Fibroblast of the aortic adventitia (primary cell): ENCODE measurements at places on chromosomes 7 and 10. TPM values are rescaled to one million over a fixed set of nuclear protein-coding genes. Genes with fewer than 3 reads are reported as not detected.

DNA sequence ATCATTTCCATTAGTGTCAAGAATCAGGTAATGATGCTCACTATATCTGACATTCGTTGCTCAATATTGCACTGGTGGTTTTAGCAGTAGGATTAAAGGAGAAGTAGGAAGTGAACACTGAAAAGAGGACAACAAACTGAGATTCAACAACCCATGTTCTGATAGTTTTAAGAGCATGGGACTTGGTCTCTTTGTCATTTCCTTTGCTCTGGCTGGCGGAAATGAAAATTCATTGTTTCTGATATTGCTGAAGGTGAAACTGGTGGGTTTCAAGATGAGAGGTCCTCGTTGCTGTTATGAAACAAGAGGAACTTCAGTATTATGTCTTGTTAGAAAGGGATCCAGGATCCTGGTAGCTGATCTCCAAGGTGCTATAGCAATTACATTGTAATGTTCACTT, 129.0 kb downstream of the DNAH11 start:
- no peak for DNase-seq

DNA sequence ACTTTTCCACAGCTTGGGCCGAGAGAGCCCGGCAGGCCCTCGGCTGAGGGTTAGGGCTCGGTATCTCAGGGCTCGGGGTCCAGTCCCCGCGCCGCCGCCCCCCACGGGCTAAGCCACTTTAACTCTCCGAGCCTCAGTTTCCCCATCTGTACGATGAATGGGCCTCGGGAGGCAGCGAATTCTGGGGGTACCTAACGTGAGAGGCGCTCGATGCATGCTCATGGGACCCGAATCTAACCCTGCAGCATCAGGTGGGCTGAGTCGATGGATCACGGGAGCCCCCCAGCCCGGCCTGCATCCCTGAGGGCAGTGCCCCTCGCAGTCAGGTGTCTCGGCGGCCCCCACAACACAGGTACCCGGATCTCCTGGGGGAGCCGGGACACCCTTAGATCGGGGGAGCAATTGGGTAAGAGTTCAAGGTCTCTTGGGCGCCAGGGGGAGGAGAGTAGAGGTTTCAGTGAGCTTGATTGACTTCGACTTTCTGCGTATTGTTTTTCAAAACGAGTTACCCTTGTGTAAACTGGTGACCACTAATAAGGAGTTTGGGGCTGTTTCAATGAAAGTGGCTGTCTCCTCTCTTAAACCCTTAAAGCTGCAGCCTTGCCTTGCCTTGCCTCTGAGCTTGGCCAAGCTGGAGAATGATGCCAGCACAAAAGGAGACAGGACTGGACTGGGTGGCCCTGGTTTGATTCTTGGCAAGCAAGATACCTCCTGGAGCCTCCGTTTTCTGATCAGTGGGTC, 631 bp downstream of the POR start:
- DNase-seq = peak; percentile 30

DNA sequence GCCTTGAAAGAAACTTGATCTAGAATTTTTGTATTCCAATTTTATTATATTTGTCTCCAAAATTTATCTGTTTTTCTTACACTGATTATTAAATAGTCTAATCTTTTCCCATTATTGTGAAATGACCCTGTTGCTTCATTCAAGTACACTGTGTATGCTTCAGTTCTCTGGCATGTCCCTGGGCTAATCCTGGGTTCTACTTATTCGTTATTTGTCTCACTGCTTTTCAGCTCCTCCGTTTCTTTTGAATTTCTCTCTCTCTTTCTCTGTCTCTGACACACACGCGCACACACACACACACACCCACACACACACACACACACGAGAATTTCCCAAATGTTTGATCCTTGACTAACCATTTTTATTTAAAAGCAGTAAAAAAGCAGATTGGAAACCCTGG, 768.6 kb downstream of the NRG3 start:
- DNase-seq = peak; percentile 2

- DNase-seq = peak; percentile 62
These were observed 88.8 kb downstream of the TBXAS1 start for GRCh38 chr7:139917851-139918250.

DNA sequence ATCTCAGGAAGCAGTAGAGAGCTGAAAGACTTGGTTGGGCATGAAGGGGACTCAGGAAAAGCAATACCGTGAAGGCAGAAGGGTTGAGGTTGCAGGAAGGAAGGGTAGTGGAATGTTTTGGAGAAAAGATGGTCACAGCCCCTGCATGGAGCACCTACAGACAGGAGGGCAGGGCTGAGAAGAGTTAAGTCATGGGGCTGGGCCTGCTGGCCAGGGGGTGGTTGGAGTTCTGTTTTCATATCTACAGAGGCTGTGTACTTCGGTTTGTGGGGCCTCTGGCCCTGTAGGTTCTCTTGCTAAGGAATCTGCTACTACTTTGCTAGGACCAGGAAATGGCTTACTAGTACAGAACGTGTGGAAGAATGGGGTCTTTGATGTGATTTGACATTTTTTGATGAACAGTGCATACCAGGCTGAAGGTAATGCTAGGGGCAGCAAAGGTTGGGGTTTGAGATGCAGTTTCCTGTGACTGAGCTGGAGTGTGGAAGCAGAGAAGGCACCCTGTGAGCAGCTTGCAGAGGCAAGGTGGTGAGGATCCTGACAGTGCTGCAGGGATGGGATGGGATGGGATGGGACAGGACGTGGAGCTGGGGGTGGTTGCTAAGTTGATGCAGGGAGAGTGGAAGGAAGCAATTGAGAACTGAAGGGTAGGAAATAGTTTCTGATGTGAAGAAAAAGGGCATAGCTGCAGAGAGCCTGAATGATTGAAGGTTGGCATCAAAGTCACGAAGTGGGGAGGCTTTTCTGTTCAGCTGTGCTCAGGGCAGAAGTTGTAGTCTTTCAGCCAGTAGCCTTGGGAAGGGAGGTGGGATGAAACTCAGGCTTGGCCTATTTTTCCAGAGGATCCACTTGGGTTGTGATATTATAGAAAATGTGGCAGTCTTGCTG, 7.8 kb downstream of the RPS24 start:
- DNase-seq = no peak

Gene FOXK1
- total RNA-seq = 27.8 and 29.1 TPM in 2 replicates

Gene MRM2
- total RNA-seq = 17.7 and 20.7 TPM in 2 replicates
